Renal cortex interstitium (tissue), 15 donors: ENCODE measurements at places on chromosomes 16 and 17.
A peak's percentile ranks its signal among the peaks of the same experiment; 100 is the strongest.

DNA sequence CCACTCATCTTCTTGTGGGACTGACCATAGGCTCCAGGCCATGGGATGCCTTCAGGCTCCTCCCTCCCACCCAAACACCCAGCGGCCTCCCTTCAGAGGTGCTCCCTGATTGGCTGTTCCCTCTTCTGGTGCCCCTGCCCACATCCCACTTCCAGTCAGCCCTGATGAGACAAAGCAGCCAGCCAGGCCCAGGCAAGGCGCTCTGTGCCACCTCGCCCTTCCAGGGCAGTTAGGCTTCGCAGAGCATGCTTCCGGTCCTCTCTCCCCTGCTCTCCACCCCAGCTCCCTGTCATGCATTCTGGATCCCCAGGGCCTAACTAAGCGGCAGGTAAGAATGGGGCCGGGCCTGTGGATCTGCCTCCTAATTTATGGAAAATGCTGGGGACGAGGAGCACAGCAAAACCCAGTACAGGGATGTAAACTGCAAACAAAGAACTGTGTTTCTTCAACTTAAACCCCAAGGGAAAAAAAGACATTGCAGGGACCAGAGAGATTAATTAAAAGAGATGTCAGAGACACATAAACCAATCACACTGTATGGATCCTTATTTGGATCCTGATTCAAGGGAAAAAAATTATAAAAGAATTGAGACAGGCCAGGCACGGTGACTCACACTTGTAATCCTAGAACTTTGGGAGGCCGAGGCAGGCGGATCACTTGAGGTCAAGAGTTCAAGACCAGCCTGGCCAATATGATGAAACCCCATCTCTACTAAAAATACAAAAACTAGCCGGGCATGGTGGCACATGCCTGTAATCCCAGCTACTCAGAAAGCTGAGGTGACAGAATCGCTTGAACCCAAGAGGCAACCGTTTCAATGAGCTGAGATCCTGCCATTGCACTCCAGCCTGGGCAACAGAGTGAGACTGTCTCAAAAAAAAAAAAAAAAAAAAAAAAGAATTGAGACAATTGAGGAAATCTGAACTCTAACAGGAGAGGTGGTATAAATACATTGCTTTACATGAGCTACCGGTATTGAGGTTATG lies 26.0 kb downstream of the ZDHHC7 start:
- DNase-seq = no peak

DNA sequence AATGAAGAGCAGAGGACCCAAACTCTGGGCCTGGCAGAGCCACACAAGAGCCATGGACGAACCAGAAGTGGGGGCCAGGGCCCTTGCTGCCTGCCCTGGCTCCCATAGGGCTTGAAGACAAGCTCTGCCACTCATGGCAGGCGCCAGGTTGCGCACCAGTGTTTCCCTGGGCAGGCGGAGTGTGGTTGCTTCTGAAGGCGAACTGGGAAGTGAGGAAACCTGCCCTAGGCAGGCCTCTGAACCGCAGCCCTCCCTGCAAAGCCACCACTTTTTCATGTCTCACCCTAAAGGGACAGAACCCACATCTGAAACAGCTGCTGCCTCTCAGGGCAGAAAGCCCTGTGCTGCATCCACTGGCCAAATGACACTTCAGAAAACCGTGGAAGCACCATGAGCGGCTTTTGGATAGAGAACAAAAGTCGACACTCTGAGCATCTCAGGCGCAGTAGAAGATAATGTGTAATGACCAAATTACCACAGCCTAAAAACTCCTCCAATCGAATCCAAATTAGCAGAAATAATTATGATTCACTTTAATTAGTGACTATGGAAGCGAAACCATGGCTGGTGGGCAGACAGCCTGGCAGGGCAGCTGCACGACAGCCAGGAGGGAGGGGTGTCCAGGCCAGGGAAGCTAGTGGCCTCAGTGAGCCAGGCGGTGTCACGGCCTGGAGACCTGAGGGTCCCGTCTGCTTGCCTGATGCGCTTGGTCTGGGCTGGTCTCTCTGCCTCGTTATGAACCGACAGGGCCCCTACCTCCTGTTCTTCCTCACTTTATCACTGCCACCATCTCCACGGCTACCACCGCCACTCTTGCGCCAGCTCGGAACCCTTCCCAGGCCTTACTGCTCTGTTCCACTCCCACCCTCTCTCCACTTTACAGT lies 59.1 kb downstream of the PRMT7 start:
- no peak for DNase-seq

DNA sequence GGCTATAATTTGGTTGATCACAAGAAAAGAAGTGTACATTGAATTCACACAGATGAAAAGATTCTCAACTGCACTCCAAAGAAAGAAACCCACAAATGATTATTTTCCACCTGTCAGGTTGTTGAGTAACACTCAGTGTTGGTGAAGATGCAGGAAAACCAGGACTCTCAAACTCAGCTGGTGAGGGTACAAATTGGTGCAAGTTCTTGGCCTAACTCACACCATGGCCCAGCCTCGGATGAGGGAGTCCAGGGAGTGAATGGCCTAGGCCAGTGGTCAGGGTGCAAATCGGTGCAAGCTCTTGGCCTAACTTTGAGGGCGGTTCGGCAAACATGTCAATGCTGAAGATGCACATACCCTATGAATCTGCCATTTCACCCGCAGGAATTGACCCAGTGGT lies 8.6 kb downstream of the SCNN1B start:
- DNase-seq = no peak

DNA sequence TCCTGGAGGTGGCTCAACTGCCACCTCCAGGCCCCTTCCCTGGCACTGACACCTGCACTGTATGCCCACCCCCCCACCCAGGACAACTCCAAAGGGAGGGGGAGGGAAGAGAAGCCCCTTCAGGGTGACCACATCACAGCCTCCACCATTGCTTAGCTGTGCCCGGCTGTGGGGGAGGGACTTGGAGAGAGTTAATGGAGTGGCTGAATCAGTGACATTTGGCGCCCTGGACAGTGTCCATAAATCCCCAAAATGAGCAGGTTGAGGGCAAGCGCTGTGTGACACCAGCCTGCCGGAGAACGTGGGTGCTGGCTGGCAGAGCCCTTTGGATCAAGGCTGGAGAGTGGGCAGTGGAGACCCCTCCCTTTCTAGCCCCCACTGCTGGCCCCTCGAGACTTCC lies 883 bp downstream of the USH1G start:
- no peak for DNase-seq

- no peak for DNase-seq
These were observed 136.3 kb downstream of the BANP start for GRCh38 chr16:88087517-88087877.

GRCh38 chr17:46264456-46265198 lies 30.3 kb upstream of the LRRC37A start:
- DNase-seq = no peak

DNA sequence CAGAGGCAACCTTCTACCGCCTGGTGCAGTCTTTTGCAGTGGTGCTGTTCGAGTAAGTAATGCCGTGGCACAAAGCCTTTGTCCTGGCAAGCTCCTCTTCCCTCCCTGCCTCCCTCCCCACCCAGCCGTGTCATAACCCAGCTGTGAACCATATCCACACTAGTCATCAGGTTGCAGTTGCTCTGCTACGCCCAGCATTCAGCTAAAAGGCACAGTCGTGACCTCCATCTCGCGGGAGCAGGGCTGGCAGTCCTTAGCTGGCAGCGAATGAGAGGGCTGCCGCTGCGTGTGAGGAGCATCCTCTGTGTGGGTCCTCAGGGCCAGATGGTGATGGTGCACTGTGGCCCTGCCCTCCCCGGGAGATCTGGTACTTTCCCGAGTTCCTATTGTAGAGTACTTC lies 39.3 kb downstream of the CIBAR2 start:
- no peak for DNase-seq

- DNase-seq = no peak
These were observed 290.4 kb upstream of the HSBP1 start for GRCh38 chr16:83517398-83517797.

- no peak for DNase-seq
These were observed 82.9 kb upstream of the DYNLRB2 start for GRCh38 chr16:80457871-80458270.

DNA sequence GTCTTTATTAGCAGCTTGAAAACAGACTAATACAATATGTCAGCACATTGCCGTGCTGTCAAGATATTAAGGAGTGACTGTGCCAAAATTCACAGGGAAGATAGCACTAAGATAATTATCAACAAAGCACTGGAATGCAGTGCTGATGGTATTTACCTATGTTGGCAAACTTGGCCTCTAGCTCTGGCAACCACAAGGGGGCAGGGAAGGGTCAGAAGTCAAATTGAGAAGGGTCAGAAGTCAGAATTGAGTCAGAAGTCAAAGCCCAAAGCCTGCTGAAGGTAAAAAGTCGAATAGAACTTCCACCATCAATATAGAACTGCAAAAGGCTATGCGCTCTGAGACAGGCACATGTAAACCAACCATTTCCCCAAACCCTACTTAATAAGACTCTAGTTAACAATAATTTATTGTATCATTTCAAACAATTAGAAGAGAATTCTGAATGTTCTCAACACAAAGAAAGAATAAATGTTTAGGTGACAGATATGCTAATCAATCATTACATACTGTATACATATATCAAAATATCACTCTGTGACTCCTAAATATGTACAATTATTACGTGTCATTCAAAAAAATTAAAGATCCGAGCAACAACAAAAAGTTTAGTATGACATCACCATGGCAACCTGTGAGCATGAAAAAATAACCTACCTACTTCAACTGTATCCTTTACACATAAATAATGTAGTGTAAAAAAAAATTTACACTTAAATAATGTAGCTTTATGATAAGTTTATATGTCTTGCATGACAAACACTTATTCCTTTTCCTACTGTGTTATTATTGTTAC lies 916.1 kb downstream of the KCNJ2 start:
- no peak for DNase-seq

DNA sequence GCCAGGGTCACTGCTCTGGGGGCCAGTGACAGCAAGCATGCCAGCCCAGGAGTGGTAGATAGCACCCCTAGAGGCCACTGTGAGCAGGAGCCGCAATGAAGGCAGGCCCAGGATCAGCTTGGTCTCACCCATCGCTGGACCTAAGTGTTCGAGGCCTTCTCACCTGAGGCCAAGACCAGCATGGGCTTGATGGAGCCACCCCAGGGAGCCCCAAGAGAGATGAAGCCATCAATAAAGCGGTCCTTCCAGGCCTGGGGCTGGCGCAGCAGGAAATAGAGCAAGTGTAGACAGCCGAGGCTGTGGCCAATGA lies 1.8 kb downstream of the LCAT start:
- DNase-seq = no peak

- no peak for DNase-seq
These were observed 159.2 kb upstream of the RPH3AL start for GRCh38 chr17:511833-512251.

DNA sequence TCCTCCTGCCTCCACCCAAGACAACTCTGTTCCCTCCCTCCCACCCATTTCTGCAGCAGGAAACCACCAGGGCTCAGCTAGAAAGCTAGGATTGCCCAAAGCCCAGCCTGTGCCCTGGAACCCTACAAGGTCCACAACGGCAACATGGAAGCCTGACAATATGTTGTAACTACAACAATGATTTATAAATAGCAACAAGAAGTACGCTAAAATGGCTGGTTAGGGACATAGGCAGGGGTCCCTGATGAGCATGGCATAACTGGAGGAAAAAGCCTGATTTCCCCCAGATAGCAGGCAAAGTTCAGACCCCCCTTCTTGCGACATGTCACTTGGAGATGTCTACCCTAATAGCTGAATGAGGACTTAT lies 6.6 kb downstream of the ST3GAL2 start:
- DNase-seq = no peak

GRCh38 chr16:48057048-48057447 lies 98.7 kb downstream of the ABCC12 start:
- no peak for DNase-seq

DNA sequence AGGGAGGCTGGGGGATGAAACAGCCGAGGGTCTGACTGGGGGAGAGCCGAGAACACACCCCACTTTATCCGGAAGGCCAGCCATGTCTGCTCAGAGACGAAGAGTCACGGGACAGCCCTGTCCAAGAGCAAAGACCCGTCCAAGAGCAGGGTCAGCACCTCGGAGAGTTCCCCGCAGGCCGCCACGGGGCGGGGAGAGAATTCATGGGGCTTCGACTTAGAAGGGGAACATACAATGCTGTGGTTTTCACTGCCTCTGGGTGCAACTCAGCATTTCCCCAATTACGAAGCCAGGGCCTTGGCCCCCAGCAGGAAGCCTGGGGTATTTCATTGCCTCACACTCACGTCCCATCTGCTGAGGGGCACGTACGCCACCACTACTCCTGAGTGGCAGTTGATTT lies 59.3 kb downstream of the JPH3 start:
- DNase-seq = peak; percentile 58

- no peak for DNase-seq
These were observed 184.0 kb upstream of the GSE1 start for GRCh38 chr16:85428899-85429775.
